Calu3 (cell line): ENCODE measurements at places on chromosomes 12 and 14. TPM values are rescaled to one million over a fixed set of nuclear protein-coding genes. Genes with fewer than 3 reads are reported as not detected.

Gene SLC41A2
- total RNA-seq: 41.5 and 48.1 TPM in 2 replicates

Gene GRIP1
- total RNA-seq: 25.1 and 47.4 TPM in 2 replicates

Gene STAB2
- not detected in 2 replicates for total RNA-seq

Gene KCNC2
- total RNA-seq: not detected in 2 replicates

Gene AGAP2
- 0.57 and 0.59 TPM in 2 replicates for total RNA-seq

Gene KLHDC1
- 0.49 and 0.99 TPM in 2 replicates for total RNA-seq

DNA sequence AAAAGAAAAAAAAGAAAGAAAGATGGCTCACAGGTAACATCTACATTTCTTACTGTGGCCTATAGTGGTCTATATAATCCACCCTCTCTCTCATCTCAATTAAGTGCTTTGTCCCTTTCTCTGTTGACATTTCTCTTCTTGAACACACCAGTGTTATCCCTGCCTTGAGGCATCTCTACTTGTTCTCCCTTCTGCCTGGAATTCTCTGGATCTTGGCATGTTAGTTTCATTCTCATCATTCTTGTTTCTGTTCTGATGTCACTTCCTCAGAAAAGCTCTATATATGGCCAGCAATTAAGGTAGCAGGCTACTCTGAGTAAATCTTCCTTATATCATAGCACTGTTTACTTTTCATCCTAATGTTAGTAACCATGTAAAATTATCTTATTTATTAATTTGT, 155.7 kb upstream of the PDZRN4 start:
- no peak for DNase-seq

DNA sequence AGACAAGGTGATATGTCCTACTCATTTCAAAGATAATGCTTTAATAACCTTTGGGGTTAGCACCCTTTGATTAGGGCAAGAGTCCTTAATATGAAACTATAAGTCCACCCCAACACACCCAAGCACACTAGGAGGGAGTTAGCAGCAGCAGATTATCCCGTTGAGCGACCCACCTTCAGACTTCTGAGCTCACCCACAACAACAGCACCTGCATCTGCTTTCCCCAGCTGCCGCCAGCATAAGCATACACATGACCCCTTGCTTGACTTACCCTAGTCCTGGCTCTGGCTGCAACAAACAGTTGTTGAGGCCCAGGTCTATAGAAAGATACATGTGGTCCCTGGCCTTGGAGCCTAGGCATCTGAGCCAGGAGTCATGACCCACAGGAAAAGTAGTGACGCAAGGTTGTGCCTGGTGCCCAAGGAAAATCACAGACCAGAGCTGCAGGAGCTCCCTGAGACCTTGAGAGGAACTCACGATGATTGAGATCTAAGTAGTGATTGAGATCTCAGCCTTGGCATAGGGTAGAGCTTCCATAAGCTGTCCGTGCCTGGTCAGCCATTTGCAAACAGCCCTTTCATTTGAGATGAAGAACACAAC, 19.0 kb downstream of the ZDHHC22 start:
- DNase-seq: no peak

DNA sequence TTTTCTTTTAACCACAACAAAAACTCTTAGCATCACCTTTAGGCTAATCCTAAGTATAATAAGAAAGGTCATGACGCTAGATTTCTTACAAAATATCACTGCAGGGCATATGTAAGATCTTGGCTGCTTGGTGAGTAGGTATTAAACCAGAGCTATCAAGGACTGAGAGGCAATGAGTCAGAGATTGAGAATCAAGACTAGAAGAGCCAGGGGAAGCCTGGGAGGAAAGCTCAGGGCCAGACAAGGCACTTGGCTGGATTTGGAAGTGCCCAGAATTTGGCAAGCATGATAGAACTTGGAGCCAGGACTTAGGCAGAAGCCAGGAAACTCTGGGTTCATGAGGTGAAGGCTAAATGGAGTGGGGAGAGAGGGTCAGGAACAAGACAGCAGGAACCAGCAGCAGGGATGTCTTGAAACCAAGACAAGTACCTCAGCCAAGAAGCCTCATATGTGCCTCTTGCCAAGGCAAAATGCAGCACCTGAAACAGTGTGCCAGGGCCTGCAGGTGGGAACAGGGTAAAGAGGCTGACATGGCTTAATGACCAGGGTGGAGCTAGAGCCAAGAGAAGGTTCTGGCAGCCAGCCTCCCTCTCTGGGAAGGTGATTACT, 49.9 kb downstream of the PTHLH start:
- no peak for DNase-seq

DNA sequence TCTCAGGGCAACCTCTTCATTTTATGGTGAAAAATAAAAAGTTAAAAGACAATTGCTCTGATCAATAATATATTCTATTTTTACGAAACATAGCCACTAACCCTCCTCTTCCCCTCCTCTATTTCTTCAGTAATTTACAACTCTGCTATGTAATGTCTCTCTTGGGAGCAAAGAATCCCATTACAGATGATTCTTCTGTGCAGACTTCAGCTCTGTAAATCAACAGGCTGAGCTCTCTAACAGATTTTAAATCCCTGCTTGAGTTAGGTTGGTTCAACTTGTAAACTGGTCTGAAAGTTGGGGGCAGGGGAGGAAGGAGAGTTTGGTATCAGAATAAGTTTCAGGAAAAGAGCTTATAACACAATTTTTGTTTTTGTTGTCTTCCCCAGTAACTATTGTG, 151.0 kb downstream of the SLC25A21 start:
- no peak for DNase-seq

GRCh38 chr12:126651133-126651532, 1585.9 kb downstream of the AACS start:
- no peak for DNase-seq

- DNase-seq: peak; percentile 63
These were observed 80.6 kb downstream of the APAF1 start for GRCh38 chr12:98725476-98726247.

GRCh38 chr12:96015672-96016071, 19.5 kb upstream of the HAL start:
- peak; percentile 49 for DNase-seq

DNA sequence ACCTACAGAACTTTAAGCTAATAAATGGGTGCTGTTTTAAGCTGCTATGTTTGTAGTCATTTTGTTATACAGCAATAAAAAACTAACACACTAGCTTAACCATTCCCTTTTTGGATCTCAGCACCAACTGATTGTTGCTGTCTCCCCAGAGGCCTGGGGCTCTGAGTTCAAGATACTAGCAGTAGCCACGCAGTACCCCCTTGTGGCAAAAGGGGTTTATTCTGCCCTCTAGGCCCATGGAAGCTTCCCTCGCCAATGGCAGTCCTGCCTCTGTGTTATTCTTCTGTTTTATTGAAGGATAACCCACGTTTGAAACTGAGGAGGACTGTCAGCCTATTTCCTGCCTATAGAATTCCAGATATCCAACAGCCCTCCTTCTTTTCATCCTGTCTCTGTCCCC, 455.3 kb upstream of the ATP2B1 start:
- DNase-seq: no peak

DNA sequence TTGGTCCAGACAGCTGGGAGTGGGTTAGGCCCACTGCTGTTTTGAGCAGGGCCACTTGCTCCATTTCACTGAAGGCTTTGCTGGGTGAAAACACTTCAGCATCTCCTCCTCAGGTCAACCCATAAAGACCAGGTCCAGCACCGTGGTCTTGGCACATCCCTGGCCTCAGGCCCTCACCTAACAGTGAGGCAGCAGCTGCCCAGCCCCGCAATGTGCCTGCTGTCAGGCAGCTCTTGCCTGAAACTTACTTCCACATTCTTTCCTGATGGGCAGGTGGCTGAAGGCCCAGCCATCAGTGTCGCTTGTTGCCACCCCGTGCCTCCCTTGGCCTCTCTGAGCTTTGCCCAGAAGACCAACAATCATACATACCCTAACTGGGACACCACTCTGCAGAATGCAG, 54.4 kb downstream of the ANAPC7 start:
- no peak for DNase-seq

- DNase-seq: no peak
These were observed 36.3 kb upstream of the SLC2A13 start for GRCh38 chr12:40142001-40142744.

DNA sequence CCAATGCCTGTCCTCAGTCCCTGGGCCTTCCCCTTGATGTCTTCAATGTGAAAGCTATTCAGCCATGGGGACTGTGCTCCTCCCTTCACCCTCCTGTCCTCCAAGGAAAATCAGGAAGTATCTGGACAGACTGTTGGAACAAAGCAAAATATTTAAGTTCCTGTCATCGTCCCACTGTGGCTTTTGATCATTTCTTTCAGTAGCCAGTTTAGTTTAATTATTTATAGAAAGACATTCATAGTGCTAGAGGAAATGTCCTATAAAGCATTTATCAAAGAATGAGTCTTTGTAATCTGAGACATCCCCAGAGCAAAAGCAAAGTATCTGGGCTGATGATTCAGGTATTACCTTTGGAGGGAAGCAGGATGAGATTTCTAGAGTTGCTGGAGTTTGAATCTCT, 254.1 kb downstream of the NRXN3 start:
- no peak for DNase-seq

DNA sequence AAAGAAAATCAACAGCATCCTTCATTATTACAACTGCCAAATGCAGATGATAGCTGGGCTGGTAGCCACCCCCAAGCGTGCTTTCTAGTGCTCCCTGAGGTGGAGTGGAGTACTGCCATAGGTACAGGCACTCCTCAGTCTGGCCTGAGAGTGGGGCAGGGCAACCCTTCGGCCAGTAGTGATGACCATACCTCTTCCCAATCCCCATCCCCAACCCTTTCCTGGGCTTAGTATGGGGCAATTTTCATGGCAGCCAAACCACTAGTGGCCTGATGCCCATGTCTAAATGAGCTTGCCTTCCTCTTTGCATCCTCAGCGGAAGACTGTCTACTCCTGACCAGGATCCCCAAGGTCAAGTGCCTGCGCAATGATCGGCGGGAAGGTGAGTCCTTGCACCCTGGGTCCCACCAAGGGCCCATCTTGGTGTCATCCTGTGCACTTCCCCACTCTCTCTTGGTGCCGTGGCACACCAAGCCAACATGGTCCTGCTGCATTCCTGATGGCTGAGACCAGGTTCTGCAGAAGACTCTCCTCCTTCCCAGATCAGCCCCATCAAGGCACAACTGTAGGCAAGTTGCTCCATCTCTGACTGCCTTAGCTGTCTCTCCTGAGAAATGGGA, 65.8 kb downstream of the GALNT16 start:
- DNase-seq: no peak

DNA sequence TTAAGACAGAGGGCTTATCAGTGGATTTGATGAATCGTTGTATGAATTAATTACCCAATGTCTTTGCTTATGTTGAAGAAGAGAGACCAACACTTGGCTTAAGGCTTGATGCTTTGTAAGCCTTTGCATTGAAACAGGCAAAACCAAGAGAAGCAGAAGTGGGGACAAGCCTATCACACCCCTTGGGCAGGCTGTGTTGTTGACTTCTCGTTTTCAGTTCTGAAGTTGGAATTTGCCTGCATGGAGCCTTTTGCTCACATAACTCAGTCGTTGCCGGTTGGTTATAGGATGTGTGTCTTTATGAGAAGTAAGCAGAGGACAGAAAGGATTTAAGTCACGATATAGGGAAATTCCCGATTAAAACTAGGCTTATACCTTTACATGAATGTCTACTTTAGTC, 94.7 kb downstream of the CCDC92 start:
- no peak for DNase-seq

DNA sequence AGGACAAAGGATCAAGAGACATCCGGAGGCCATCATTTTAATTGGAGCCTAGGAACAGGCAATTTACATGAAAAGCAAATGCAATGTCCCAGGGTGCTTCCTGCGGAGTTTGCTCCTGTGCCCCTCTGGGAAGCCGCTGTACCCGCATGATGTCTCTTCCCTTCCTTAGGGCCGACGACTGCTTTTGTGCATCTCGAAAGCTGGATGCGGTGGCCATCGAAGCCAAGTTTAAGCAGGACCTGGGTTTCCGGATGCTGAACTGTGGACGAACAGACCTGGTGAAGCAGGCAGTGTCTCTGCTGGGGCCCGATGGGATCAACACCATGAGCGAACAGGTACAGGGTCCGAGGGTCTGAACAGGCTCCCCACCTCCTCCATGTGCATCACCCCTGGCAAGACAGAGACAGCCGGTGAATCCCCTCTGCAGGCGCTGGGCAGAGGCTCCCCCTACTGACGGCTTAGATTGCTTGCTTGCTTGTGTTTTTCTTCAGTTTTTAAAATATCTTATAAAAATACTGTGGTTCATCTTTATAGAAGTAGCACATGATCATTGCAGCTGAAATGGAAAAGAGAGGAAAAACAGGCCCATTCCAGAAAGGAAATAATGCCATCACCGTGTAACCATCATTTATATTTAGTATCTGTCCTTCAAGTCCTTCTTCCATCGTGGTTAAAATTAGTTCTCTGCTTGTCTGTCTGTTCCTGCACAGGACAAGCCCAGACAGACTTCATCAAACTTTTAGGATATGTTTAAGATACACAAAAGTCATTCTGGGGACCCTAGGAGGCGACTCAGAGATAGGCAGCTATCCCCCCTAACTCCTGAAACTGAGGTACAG, 75.4 kb upstream of the PWP1 start:
- DNase-seq: peak; percentile 46

- peak; percentile 36 for DNase-seq
These were observed 48.8 kb downstream of the NINJ2 start for GRCh38 chr12:614411-614970.

DNA sequence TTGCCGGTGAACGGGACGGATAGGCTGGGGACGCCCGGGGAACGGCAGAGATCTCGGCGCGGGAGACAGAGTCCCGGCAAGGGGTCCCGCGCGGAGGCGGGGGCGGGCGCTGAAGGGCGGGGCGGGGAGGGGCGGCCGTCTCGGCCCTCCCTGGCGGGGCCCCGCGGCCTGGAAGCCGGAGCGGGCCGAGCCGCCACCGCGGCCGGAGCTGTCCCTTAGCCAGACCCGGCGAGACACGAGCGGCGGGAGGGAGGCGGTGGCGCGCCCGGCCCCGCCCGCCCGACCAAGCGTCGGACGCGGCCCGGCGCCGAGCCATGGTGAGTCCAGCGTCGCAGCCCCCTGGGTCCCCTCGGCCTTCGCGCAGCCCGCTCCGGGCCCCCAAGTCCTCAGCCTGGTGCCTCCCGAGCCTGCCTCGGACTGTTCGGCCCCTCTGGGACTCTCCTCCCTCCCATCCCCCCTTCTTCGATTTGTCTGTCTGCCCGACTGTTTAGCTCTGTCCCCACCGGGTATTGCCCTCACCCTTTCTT, at the start of gene ARHGEF40:
Gene ARHGEF40, plus strand, starts transcription at position 222 of the 527 bp plus-strand sequence. Its CDS starts 93 bp downstream, at position 315.
- DNase-seq: peak; percentile 65

DNA sequence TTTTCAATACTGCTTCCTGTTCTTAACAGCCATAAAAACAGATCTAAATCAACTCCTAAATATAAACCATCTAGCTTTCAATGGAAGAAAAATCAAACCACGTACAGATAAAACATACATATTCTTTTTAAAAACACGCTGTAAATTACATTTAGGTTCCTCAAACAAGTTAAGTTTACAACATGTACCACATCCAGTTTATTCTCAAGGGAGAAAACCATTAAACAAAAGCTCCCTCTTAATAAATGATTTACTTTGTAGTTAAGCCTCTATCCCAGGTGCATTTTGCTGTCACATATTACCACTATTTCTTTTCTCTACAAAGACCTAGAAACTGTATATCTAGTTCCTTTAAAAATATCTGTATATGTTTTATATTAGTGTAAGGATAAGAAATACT, 3.1 kb downstream of the NUMB start:
- no peak for DNase-seq

- DNase-seq: no peak
These were observed 365.7 kb downstream of the LRIG3 start for GRCh38 chr12:58554522-58555157.
